Subcutaneous preadipocyte (primary cell): ENCODE measurements at places on chromosomes 2 and 18. TPM values are rescaled to one million over a fixed set of nuclear protein-coding genes. Genes with fewer than 3 reads are reported as not detected.

The OR6B2 gene
- total RNA-seq, result not detected in 2 replicates

The ELOA2 gene
- total RNA-seq, result not detected in 2 replicates

The HOXD12 gene
- not detected in 2 replicates for total RNA-seq

The TGFA gene
- not detected in 2 replicates for total RNA-seq

The PROKR1 gene
- total RNA-seq, result under 0.01 TPM in 1 of 2 replicates, not detected in the other

The ASPRV1 gene
- 0.20 and 0.37 TPM in 2 replicates for total RNA-seq

The ANKRD23 gene
- total RNA-seq, result 1.4 and 2.6 TPM in 2 replicates

The GNAL gene
- 0.39 and 2.2 TPM in 2 replicates for total RNA-seq

The CDK5R2 gene
- not detected in 2 replicates for total RNA-seq

The DNAH6 gene
- under 0.01 and 0.37 TPM in 2 replicates for total RNA-seq

The MAP2 gene
- total RNA-seq, result 0.37 and 0.78 TPM in 2 replicates
